ENCODE measurements at places on chromosomes 5 and 9.

- DNase-seq: no peak
These were observed 157.7 kb downstream of the CEP120 start for GRCh38 chr5:123265551-123265950.

DNA sequence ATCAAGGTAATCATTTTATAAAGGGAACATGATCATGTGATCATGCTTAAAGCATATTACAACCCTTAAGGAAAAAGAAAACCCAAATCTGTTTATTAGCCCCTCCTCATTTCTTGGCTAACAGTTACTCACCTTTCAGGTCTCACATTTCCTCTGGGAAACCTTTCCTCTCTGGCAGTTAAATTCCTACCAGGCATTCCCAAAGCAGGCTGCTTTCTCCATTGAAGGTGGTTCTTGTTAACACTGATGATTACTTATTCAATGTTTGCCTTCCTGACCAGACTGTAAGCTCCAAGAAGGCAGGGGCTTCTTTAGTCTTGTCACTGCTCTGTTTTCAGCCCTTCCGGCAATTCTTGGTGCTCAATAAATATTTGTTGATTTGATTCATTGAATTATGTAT lies 59.9 kb downstream of the PLK2 start:
- DNase-seq: no peak

DNA sequence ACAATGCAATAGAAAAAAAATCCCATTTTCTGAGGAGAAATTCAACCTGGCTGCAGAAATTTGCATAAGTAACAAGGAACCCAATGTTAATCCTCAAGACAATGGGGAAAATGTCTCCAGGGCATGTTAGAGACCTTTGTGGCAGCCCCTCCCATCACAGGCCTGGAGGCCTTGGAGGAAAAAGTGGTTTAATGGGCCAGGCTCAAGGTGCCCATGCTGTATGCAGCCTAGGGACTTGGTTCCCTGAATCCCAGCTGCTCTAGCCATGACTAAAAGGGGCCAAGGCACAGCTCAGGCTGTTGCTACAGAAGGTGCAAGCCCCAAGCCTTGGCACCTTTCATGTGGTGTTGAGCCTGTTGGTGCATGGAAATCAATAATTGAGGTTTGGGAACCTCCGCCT lies 66.5 kb downstream of the ALDH1A1 start:
- no peak for DNase-seq

DNA sequence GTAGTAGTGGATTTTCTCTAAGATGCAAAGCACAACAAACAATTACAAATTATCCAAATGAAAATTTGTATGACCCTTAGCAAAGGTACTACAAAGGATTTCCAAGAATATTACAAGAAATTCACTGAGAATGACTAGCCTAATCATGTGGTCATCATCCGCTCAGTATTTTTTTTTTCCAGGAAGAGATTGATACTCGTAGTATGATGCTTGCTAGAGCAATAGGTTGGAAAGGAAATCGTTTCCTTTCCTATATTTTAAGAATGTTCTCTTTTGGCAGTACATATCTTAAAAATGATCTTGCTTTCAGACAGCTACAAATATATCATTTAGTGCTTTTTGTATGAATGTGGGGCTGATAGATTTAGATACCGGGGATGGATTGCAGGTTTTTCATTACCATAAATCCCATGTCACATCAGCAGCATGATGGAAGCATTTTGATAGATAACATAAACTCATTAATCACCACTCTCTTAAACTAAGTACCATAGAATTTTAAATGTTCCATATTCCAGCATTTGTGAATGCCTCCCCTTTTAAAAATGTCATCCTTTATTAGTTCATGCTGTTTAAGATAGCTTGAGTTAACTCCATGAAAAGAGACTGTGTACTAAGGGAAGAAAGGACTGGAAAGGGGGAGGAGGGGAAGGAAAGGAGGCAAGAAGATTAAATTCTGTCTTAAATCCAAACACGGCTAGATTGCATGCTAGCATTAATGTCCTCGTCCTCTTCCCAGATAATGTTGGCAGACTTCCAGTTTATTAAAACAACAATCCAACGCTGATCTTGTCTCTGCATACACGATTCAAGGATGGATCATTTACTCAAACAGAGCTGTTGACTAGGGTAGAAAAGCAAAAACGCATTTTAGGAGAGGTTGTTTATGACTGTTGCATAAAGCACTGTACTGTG lies 311.7 kb upstream of the ZNF608 start:
- no peak for DNase-seq

- no peak for DNase-seq
These were observed 20.8 kb upstream of the FCN1 start for GRCh38 chr9:134938346-134939079.

GRCh38 chr5:7837403-7837802 lies 13.5 kb downstream of the CFAP90 start:
- DNase-seq: no peak

GRCh38 chr9:95429948-95430620 lies 86.7 kb downstream of the PTCH1 start:
- no peak for DNase-seq

GRCh38 chr9:91451431-91452270 lies 28.0 kb upstream of the NFIL3 start:
- DNase-seq: no peak

- DNase-seq: no peak
These were observed 56.7 kb upstream of the RPS23 start for GRCh38 chr5:82334856-82335255.

- DNase-seq: no peak
These were observed 487.2 kb upstream of the ST8SIA4 start for GRCh38 chr5:101390151-101390908.

DNA sequence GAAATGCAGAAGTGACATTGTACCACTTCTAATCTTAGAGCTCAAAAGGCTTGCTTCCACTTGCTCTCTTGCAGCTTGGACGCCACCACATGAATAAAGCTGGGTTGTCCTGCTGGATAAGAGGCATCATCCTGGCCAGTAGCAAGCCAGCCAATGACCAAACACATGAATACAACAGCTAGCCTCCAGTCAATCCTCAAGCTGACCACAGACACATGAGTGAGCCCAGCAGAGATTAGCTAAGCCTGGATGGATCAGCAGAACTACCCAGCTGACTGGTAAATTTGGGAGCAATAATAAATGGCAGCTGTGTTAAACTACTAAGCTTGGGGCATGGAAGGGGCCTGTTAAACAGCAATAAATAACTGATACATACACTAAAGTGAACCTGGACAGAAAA lies 121.1 kb upstream of the SLC12A2 start:
- DNase-seq: no peak

DNA sequence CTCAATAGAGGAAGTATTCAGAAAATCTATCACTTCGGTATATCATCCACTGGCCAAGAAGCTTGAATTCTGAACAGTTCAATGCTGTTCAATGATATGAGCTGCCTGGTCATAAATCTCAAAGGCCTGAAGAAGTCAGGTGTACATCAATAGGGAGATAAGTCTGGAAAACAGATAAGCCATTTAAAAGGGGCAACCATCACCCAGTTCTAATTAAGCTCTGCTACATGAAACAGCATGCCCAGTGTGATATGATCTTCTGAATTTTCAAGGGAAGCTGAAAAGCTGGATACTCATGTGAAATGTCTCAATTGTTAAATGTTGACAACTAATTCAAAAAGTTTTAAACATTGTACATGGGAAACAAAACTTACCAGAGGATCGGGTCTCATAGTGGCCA lies 2020.7 kb upstream of the WWC1 start:
- DNase-seq: no peak

DNA sequence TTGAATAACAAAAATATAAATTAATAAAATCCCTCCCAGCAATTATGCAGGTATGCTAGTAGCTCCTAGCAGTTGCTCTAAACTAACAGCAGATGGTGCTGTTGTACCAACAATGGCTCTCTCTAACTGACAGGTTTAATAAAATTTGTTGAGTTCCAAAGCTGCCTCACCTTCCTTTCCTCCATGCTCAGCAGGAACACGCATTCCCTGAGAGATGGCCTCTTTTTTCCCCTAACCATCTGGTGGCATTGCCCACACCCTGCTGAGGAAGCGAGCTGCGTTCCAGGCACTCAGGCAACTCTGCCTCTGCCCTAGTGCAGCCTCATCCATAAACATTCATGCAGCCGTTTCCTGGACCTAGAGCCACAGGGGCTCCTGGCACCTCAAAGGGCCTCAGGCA lies 106.2 kb downstream of the KLHL3 start:
- no peak for DNase-seq

DNA sequence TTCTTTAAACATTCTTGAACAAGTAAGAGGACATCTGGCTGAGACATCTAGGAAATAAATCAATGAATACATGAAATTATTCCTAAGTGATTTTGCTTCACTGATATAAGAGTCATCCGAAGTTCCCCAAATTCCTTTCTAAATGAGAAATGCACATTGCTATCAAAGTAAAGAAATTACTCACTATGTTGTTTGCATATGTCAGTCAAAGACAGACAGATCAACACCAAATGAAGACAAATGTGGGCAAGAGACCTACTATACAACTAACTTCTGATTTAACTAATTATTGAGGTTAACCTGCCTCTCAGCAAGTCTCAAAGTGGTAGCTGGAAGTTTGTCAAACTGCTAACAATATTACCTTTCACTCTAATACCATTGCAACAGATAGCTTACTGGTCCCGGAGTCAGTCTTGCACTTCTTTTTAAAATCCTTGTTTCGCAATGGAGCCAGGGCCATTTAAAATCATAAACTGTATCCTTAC lies 13.2 kb downstream of the TUT7 start:
- no peak for DNase-seq

- DNase-seq: no peak
These were observed 180.9 kb upstream of the ACTBL2 start for GRCh38 chr5:57663466-57663865.

DNA sequence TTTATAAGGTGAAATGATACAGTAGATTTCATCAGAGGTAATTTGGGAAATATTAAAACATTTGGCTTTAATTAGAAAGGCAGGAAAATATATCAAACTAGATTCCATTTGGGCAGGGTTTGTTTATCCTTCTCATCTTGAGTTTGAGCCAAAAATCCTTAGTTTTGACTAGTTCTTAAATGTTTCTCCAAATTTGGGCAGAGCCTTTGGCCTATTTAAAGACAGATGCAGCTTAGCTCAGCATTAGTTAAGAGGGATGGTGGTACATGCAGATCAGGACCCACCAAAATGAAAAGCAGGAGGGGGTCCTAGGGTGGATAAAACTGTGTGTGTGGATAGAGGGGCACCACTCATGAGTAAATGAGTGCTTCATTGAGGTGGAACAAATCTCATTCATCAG lies 20.3 kb upstream of the ARRDC3 start:
- no peak for DNase-seq

DNA sequence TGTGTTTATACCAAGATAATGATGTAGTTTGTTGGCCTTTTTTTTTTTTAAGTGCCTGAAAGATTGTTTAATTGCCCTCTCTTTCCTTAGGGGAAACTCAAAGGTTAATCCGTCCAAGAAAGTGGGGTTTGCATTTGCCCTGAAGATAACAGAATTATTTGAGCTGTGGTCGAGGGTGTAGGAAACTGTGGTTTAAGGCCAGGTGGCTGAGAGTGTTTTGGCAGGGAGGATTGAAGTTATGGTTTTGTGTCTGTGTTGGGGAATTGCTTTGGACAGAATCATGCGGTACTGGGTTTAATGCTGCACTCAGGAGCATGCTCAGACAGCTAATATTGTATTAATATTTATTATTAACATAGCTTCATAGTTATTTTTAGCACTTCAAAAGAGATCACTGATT lies 509.8 kb downstream of the EBF1 start:
- DNase-seq: no peak

GRCh38 chr5:4189317-4189716 lies 593.7 kb downstream of the IRX1 start:
- DNase-seq: no peak

- no peak for DNase-seq
These were observed 146.4 kb downstream of the GRIA1 start for GRCh38 chr5:153636670-153637451.

DNA sequence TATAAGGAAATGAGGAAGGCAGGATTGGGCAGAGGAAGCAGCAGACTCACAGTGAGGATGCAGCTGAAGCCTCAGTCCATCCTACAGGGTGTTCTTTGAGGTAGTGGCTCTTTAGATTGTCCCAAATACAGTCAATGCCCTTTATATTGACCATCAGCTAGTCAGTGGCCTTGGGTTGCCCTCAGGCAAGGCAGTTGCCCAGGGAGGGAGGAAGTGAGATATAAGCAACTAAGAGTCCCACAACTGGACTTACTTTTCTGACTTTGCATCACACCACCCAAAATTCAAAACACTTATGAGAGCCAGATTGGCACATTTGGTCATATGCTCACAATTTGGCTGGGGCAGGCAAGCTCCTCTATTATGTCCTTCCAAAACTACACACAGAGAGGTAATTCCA lies 9.4 kb upstream of the SLC12A2 start:
- no peak for DNase-seq

- DNase-seq: no peak
These were observed 2.0 kb downstream of the KCNN2 start for GRCh38 chr5:114363837-114364236.

GRCh38 chr9:117587263-117587662 lies 116.9 kb upstream of the TLR4 start:
- DNase-seq: no peak

GRCh38 chr5:113164021-113164420 lies 187.4 kb downstream of the DCP2 start:
- no peak for DNase-seq

DNA sequence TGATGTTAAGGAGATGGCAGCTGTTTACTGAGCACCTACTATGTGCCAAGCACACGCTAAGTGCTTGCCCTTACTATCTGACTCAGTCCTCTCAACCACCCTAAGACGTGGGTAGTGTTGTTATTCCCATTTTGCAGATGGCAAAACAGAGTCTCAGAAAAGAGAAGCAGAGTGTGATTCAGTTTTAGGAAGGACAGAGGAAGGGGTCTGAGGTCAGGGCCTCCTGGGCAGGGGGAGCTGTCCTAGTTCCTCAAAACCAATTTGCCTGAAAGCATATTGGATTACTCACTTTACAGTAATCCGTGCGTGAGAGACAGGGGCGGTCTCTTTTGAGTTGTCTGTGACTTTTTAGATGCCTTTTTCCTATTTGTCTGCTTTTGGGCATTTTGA lies 23.2 kb downstream of the DNM1 start:
- no peak for DNase-seq

GRCh38 chr5:108311682-108312081 lies 70.2 kb downstream of the FBXL17 start:
- DNase-seq: no peak

DNA sequence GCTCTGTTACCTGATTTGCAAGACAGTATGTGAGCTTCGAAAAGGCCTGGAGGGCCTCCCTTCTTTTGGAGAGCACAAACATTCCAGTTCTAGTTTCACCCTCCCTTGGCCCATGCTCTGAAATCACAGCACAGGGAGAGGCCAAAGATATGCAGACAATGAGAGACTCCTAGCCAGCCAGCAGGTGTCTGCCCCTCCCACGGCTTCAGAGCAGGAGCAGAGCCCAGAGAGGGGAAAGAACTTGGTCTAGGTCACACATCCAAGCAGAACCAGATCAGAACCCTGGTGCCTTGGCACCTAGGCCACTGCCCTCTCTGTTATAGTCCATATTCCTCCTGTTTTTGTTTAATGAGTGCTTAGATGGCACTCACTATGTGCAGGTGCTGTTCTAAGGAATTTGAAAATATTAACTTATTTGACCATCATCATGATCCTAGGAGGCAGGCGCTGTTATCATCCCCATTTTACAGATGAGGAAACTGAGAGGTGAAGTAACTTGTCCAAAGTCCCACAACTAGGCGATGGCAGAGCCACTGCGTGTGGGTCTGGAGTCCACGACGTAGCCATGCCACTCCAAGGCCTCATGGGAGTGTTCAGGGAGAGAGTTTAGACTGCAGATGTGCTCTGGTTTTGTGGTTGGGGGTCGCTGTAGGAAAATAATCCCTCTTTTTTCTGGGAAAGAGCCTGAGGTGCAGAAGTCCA lies 27.2 kb downstream of the TMOD1 start:
- no peak for DNase-seq

Measured in stimulated activated CD8-positive, alpha-beta memory T cell treated with anti-CD3 and anti-CD28 coated beads, Interleukin-4, amount 100 ng/mL, for 4 hours (primary cell).